Activated T-cell treated with anti-CD3 and anti-CD28 coated beads, Interleukin-2, amount 50 U/mL, for 24 hours (primary cell): ENCODE measurements at places on chromosomes 1 and 21.

DNA sequence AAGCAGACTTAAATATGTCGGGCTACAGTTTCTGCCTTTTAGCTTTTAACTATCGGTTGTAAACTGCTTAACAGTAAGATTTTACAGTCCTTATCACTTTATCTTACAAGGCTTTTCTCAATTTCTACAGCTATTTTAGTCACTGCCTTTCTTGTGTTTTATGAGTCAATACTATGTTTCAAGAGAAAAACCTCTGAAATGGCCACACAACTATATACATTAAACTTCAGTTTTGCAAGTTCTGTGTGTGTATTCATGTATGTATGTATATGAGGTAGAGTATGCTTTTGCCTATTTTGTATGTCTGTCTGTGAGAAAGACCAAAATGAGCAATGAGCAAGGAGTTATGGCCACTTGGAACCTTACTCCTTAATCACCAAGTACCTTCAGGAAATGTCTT is 169.8 kb downstream of the SYT2 start:
- no peak for DNase-seq

DNA sequence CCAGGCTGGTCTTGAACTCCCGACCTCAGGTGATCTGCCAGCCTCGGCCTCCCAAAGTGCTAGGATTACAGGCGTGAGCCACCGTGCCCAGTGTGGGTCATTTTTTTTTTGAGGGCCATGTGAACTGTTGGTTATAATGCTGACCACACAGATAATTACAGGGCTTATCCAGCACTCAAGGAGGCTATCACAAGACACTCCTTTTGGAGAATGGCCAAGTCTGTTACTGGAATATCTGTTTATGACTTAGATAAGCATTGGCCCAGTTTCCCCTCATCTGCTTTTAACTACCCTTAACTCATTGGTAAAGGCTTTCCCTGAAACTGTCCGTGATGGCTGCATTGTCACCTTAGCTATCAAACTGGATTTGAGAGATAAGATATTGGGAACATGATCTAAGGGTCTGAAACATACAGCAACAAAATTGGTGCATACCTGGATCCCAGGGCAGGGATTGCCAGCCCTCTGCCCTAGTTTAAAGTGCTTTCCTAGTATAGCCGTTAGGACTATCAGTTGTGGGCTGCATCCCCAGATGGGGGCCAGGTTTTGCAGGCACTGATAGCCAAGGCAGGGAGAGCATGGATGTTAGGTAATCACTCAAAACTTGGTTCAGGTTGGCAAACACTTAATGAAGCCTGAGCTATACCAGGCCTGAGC is 15.6 kb downstream of the SZT2 start:
- no peak for DNase-seq

GRCh38 chr1:172398970-172399755 is 21.3 kb upstream of the C1orf105 start:
- DNase-seq, result peak; percentile 51

DNA sequence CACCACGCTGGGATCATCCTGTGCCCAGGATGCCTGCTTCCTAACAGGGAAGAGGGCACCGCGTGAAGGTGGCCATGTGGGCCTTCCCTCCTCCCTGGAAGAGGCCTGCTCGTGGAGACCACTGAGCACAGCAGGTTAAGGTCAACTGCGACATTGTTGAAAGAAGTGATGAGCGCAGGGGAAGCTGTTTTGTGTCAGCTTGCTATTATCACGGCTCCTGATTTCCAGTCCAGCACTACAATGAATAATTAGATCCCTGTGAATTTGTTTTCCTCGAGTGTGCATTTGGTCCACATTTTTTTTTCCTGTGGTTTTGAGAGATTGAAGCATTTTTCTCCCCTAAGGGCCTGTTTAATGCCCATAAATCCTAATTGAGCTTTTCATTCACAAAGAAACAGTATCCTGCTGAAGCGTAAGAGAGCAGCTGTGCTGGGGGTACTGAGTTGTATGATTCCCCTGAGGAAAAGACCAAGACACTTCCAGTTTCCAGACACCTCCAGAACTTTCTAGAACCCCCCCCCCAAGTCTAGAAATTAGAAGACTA is 204.9 kb downstream of the KCNJ6 start:
- DNase-seq, result no peak

DNA sequence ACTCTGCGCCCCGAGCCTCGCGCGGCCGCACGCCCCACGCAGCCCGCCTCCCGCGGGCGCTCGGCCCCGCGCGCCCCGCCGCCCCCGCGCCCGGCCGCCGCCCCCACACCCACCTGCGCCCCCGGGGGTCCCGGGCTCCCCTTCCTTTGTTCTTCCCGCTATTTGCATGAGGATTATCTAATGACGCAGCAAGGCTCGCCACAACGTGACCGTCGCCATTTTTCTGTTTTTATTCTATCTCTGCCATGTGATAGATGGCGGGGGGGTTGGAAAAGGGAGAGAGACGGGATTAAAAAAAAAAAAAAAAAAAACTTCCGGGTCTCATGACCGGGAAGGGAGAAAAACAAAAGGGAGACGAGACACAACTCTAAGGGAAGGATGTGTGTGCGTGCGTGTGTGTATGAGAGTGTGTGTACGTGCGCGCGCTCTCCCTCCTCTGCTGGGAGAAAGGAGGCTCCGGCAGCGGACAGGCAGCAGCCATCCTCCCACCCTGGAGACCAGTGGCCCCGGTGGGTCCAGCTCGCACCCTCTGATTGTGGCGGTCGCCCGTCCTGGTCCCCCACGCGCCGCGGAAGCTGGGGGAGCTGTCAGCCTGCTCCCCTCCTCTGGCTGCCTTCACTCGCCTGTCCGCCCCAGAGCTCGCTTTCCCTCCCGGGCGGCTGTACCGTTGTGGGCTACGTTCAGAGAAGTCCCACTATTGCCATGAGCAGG is 80.4 kb upstream of the AK4 start:
- DNase-seq, result peak; percentile 77

- peak; percentile 37 for DNase-seq
These were observed 997 bp downstream of the CASZ1 start for GRCh38 chr1:10795276-10796021.

DNA sequence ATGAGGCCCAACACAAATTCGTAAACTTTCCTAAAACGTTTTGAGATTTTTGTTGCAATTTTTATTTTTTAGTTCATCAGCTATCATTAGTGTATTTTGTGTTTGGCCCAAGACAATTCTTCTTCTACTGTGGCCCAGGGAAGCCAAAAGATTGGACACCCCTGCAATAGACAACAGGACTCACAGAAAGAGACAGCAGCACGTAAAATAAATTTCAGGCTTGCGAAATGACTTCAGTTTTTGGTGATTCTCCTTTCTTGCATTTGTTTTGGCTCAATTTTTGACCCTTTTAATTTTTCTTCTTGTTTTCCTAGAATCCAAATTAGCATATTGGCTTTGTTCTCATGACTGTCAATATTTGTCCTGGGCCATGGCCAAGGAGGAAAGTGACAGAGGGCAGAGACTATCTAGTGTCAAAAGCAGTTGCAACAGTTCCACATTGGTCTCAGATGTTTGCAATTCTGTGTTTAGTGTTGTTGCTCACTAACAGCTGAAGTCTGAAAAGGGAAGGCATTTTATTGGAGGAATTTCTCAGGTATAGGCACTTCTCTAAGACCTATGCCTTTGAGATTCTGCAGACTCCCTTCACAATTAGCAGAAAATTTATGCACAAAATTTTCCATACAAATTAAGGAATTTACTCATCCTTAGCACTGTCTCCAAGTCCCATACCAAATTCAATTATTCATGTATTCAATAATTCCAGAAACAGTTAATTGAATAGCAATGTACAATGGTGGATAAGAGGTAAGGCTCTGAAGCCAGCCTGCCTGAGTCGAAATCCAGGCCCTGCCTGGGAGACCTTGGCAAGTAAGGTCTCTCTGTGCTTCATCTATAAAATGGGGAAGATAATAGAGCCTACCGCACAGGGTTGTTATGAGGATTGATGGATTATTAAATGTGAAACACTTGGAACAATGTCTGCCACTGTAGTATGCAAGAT is 160.9 kb upstream of the IVNS1ABP start:
- DNase-seq, result no peak

GRCh38 chr1:5877683-5878530 is 114.3 kb downstream of the NPHP4 start:
- DNase-seq, result no peak

- DNase-seq, result no peak
These were observed 55.9 kb downstream of the CAMSAP2 start for GRCh38 chr1:200794506-200795065.

- DNase-seq, result no peak
These were observed 40.1 kb downstream of the AHDC1 start for GRCh38 chr1:27563591-27564471.

DNA sequence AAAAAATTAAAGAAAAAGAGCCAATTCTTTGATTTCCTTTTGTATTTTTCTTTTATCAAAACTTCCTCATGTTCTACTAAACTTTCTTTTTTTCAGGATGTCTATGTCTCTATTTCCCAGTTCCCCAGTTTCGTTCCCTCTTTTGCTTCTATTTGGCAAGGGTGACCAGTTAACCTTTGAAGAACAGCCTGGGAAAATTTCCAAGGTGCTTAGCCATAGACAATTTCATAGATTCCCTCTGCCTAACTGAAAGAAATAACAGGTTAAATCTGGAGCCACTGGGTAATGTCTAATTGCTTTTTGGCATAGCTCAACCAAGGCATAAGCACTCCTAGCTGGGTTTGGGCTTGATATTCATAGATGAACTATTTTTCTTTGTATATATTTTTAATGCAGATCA is 272.3 kb downstream of the ADGRL2 start:
- DNase-seq, result no peak

DNA sequence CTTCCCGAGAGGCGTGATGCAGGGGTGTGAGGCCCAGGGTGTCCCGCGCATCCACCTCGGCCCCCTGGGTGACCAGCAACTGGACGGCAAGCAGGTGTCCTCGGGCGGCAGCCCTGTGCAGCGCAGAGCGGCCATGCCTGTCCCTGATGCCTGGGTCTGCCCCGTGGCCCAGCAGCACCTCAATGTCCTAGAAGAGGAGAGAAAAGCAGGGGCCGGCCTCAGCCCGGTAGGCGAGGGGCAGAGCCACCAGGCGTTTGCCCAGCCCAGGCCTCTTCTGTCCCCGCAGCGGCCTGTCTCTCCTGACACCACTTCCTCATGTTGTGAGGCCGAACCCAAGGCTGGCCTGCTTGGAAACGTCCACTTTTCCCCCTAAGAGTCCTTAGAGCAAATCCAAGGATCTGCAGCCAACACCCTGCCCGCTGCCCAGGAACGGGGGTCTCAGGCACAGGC is 1.7 kb downstream of the ANKRD65 start:
- no peak for DNase-seq

DNA sequence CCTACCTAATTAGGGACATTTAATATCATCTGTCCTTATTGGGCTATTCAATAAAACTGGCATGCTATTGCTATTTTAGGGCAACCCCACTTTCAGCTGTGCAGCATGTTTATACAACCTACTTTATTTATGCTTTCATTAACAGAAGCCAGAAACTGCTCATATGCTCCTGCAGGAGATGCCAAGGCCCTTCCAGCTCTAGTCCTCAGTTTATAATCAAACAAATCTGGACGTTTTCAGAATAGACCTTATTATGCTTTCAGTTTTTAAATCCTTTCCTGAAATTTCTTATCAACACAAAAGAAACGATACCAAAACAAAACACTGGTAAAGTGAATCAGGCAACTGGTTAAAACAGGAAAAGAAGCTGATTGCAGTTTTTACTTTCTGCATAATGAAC is 53.2 kb downstream of the PTGS2 start:
- DNase-seq, result no peak

- DNase-seq, result no peak
These were observed 2.1 kb downstream of the ERG start for GRCh38 chr21:38496224-38496623.

DNA sequence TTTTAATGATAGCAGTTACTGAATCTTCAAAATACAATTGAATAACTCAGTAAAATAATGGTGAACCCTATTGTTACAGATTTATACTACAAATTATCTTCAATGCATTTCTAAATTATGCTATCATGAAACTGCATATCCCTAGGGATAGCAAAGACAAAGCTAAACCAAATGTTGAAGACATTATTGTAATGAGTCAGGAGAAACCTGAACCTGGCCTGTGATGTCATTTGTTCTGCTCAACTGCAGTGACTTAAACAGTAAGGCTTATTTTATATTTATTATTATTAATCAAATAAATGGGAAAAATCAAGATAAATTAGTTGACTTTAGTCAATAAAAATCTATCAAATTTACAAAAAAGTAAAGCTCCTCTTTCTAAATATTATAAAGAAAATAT is 100.3 kb downstream of the UCHL5 start:
- no peak for DNase-seq

GRCh38 chr1:215606564-215607168 is 39.6 kb downstream of the KCTD3 start:
- DNase-seq, result no peak
